M059J (cell line): ENCODE measurements at places on chromosomes 6 and 20. TPM values are rescaled to one million over a fixed set of nuclear protein-coding genes. Genes with fewer than 3 reads are reported as not detected.

GRCh38 chr20:35387334-35387733 lies 24.4 kb downstream of the UQCC1 start:
- peak; percentile 98 for DNase-seq

DNA sequence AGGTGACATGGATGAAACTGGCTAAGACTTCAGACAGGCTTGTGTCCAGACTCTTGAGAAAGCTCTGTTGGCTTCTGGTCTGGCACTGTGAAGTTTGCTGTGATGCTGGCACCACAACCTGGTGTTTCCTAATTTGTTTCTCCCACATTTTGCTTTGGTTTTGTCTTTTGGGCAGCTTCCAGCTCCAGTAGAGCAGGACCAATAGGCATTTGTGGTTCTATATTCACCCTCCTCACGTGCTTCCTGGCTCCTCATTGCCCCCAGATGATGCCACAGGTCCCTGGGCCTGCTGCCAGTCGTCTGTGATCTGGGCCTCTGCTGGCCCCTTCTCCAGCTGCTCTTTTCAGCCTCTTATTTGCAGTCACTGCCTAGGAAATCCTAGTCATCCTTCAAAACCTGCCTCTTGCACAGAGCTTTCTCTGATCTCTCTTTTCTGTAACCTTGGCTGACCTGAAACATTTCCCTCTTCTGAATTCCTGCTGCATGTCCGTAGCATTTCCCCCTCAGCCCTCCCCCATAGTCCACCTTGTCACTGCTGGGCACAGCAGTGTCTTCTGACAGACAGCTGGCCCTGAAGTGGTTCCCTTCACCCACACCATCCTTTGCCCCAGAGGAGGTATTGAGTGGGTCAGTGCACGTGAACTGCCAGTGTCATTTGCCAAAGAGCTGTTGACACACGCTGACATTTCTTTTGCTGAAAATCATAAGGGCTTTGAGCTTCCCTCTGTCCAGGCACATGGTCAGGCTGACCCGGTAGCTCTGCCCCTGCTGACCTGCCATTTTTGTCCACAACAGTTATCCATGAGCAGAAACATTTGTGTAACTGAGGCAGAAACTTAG lies 63.0 kb downstream of the PTPN1 start:
- DNase-seq: peak; percentile 94

The GABRR1 gene
- not detected in 2 replicates for total RNA-seq

- DNase-seq: no peak
Observed at GRCh38 chr6:156183678-156184077, 593.5 kb upstream of the ARID1B start.

DNA sequence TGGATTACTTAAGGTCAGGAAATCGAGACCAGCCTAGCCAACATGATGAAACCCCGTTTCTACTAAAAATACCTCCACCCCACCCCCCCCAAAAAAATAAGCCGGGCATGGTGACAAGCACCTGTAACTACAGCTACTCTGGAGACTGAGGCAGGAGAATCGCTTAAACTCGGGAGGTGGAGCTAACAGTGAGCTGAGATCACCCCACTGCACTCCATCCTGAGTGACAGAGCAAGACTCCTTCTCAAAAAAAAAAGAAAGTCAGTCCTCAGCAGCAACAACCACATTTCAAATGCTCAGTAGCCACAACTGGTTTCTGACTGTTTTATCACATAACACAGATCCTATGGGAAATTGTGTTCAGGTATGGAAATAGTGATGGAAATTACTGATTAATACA lies 135.3 kb downstream of the HFE start:
- no peak for DNase-seq

DNA sequence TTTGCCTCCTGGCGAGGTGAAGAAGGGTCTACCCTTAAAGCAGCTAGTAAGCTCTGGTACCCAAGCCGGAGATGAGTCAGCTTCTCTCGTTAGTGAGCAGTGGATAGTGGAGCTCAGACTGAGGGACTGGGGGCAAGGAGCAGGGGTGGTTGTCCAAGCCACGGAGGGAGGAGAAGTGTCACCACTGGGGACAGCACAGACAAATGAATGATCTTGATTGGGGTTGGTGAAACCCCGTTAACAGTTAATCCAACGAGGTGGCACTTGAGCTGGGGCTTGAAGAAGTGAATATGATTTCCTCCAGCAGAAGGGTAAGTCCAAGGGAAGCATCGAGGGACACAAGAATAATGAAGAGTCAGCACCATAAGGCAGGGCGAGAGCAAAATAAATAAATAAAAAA lies 43.0 kb downstream of the JARID2 start:
- peak; percentile 43 for DNase-seq

The SH3BGRL2 gene
- total RNA-seq: 6.4 and 9.8 TPM in 2 replicates

- no peak for DNase-seq
Observed at GRCh38 chr6:21601339-21601923, 7.9 kb downstream of the SOX4 start.

The VSX1 gene
- 0.32 TPM in 1 of 2 replicates, not detected in the other for total RNA-seq

- peak; percentile 22 for DNase-seq
Observed at GRCh38 chr20:56380375-56380774, 11.6 kb downstream of the AURKA start.

The BTN1A1 gene
- total RNA-seq: 0.10 TPM in 1 of 2 replicates, not detected in the other

The RBPJL gene
- total RNA-seq: not detected in 2 replicates

The CST3 gene
- total RNA-seq: 330 and 411 TPM in 2 replicates

- DNase-seq: no peak
Observed at GRCh38 chr6:7207720-7208119, 100.0 kb downstream of the RREB1 start.

DNA sequence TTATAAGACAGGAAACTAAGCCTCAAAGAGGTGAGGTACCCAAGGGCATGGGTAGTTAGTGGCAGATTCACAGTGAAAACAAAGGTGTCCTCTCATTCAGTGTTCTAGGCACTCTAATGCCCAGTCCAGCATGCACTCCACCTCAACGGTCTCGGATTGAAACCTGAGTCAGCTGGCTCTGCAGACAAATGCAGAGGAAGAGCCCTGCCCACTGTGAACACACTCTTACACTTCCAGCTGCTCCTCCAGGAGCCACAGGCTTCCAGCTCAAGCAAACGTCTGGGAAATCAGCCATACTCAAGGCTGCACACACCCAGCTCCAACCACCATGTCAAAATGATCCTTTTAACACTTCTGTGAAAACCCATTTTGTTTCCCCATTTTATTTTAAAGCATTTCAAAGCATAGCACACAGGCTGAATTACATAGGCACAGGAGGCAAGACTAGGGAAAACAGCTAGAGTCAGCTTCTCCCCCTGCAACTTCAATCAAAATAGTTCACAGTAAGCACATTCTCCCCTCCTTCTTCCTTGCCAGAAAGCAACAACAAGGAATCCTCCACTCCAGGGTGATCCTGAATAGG lies 3.0 kb upstream of the IL17A start:
- DNase-seq: no peak

DNA sequence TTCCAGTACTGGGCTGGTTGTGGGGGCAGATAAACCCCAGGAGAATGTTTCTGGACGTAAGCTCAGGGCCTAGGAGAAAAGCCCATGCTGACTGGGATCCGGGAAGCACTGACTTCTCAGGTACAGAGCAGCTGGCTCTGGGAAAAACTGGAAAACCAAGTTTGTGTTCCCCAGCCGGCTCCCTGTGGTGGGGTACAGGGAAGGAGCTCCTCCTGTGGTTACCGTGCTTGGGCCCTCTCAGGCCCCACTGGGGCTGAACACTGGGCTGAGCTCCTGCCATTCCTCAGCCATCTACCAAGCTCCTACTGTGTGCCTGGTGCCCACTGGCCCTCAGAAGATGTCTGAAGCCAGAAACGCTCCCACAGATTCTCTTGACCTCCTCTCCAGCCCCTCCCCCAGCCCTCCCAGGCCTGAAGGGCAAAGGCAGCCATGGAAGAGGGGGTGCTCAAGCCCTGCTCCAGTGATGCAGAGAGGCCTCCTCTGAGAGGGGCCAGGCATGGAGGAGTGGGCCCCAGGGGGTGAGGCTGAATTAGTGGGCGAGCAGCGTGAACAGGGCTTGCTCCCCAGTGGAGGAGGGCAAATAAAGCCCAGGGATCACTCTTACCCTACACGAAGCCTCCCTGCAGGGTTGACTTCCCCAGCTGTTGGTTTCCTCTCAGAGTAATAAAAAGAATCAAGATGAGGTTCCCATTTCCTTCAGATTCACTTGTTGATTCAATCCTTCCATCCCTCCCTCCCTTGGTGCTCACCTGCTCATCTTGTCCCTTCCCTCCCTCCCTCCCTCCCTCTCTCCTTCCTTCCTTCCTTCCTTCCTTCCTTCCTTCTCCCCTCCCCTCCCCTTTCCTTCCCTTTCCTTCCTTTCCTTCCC lies 100.0 kb downstream of the VEGFA start:
- DNase-seq: no peak

DNA sequence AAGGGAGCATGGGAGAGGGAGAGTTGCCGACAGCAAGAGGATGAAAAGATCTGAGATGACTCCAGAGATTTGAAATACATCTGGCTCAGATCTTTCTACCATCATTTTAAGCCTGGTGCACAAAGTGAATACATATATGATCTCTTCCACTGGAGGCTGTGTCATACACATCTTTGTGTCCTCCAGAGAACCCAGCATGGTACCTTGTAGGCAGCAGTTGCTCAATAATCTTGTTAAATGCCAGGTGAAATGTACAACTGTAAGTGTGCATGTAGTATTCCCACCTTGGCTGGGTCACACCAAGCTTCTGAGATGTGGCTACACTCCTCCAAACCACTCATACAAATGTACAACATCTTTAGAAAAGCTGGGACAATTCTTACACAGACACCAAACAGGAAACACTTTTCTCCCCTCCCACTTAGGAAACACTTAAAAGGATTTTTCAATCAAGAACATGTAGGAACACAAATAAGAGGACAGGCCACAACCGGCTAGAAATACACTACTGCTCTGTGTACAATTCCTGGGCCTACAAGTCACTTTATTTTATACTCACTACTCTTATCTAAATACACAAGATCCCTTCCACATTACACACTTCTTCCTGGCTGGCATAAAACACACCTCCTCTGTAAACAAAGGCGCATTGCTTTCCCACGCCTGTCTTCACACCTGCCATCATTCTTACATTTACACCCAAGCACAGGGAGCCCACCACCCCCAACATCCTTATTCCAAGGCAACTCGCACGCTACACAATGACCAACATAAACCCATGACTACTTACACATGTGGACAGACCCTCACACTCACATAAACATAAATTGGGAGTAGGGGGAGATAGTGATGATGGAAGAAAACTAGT lies 3.8 kb upstream of the IER3 start:
- peak; percentile 46 for DNase-seq

DNA sequence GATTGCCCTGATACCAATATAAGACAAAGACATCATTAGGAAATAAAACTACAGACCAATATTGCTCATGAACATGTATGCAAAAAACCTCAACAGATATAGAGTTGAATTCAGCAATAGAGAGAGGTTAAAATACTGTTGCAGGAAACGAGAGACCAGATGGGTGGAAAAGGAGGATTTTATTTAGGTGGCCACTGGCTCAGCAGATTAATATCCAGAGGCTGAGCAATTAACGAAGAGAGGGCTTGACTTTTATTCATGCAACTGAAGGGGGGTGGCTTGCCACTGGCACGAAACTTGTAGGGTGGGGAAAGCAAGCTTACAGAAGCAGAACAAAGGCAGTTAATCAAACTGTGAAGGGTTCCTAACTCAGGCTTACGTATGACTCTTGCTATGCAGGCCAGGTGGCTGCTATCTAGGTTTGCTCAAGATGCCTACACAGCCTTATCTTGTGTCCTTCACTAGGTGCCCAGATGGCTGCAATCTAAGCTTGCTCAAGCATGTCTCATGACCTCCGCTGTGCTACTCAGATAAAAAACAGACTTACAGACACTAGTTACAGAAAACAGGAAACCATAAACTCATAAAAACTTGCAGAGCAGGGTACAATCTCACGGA lies 126.4 kb downstream of the MMUT start:
- DNase-seq: no peak

The LTB gene
- 2.1 and 4.6 TPM in 2 replicates for total RNA-seq

DNA sequence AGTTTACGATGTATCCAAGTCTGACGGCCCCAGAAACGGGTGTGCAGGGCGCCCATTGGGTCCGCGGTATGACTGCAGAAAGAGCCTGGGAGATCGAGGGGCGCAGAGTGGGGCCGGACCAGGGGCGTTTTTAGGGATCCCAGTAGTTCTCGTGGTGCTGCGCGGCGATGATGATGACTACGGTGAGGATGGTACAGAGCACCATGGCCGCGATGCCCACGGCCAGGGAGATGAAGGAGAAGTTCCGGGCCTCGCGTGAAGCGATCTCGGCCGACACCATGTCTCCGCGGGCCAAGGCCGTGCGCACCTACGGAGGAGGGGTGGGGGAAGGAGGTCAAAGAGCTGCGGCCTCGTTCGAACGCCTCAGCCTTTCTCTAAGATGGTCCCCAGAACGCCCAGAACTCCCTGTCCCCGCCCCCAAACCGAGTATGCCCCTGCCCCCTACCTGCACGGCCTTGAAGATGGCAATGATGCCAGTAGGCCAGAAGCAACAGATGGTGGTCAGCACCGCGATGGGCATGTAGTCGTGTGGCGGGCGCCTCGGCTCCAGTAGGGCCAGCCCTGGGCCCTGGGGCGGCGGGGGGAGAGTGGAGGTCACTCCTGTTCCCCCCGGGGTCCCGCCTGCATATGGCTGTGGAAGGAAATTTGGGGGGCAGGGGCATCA lies 2.5 kb downstream of the PRRT1 start:
- DNase-seq: no peak

- no peak for DNase-seq
Observed at GRCh38 chr6:7916959-7917358, 6.4 kb upstream of the TXNDC5 start.

The ZSCAN26 gene
- 18.0 and 30.6 TPM in 2 replicates for total RNA-seq

- DNase-seq: no peak
Observed at GRCh38 chr20:8798505-8798904, 270.4 kb upstream of the PLCB4 start.

DNA sequence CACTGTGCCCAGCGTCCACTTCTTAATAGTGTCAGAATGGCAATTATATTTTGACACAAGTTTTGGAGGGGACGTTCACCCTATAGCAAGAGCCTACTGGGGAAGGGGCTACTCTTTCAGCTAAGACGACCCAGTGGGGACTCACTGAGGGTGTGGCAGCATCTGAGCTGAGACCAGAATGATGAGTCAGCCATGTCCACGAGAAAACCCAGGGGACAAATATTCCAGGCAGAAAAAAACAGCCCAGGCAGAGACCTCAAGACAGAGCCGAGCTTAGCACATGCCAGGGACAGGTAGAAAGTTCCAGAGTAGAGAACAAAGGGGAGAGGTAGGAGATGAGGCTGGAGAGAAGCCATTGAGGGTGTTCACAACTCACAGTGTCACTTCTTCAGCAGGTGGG lies 11.2 kb downstream of the CNBD2 start:
- DNase-seq: no peak

- no peak for DNase-seq
Observed at GRCh38 chr20:51969191-51969590, 166.9 kb upstream of the SALL4 start.

GRCh38 chr20:31721408-31722256 lies 1.0 kb downstream of the BCL2L1 start:
- DNase-seq: peak; percentile 39

- no peak for DNase-seq
Observed at GRCh38 chr6:151617539-151617938, 123.7 kb downstream of the CCDC170 start.

DNA sequence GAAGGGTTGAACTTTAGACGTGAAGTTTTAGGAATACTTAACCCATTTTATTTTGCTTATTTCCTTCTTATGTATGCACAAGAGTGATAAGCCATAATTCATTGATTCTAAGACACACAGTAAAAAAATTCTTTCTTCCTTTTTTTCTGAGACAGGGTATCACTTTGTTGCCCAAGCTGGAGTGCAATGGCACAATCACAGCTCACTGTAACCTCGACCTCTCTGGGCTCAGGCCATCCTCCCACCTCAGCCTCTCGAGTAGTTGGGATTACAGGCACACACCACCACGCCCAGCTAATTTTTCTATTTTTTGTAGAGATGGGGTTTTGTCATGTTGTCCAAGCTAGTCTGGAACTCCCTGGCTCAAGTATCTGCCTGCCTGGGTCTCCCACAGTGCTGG lies 116.6 kb upstream of the RNF24 start:
- DNase-seq: no peak

The MLIP gene
- total RNA-seq: not detected in 2 replicates
